ENCODE measurements at places on chromosomes 6 and 20. TPM values are rescaled to one million over a fixed set of nuclear protein-coding genes. Genes with fewer than 3 reads are reported as not detected.

DNA sequence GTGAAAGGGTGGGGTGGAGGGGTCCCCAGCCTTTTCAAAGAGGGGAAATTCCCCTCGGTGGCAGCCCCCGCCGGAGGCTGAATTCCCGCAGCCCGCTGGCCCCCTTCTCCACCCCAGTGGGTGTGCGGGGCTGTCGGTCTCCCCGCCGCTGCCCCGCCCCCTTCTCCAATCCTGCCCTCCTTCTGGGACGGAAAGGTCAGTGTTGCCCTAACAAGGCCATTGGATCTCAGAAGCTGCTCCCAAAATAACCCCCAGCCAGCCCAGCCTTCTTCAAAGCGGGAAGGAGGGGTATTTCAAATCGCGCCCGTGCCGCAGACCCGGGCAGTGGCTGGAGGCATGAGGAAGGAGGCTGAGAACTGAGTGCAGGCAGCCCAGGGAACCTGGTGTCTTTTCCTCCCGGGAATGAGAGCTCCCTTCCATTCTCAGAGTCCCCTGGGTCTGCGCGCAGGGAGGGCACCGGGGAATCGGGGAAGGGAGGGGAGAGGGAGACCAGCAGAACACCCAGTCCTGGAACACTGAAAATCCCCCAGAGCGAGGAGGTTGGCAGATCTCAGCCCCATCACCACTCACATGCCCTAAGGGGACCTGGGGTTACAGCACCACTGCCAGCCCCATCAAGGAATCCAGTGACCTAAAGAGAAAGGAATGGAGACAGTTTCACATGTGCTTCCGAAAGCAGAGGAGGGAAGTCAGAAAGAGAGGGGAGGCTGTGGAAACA is at the start of gene JPH2:
Gene JPH2 (minus strand): TSS at position 135 of the 718 bp plus-strand sequence. CDS start 483 bp downstream, outside the sequence.
- peak within 1 kb of the TSS; percentile 73 for H3K4me3 ChIP-seq
- peak; percentile 68 for DNase-seq
- no peaks in the 10 kb centered on the region for H3K4me1 ChIP-seq
- no peaks in the 10 kb centered on the region for H3K27me3 ChIP-seq

DNA sequence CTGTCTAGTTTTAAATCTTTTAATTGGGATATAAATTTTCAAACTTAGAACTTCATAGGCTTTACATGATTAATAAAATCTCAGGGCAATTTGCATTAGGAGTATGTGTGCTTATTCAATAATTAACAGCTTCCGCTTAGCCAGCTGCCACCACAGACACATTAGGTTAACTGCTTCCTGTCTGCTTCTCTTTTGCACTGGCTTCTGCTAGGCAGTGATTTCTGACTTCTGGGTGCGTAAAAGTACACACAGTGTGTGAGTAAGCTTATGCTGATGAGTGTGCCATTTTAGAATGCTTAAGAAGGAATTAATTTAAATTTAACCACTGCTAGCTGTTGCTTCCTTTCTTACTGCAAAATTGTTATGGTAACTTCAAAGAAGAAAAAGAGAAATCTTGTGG is 73.9 kb downstream of the F13A1 start:
- H3K36me3 ChIP-seq = no peaks in the 10 kb centered on the region
- no peak overlapping the region for H3K27ac ChIP-seq
- no peak overlapping the region for H3K4me3 ChIP-seq
- H3K4me1 ChIP-seq = no peaks in the 10 kb centered on the region
- no peak for DNase-seq

DNA sequence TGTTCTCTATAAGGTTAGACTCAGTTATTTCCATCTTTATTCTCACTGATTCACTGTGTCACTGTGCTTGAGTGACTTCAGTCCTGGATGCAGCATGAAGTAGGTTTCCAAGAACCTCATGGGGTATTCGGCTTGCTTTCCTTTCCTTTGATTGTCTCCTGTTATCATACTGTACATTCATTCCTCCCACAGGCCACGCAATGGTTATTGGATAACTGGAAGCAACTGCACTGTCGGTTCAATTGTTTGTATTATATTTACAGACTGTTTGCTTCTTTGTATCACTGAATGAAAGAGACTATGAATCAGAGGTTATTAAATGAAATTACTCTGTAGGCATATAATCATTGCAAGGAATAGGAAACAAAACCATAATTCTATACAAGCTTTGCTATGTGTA is 129.4 kb downstream of the MAP7 start:
- H3K27me3 ChIP-seq = no peaks in the 10 kb centered on the region
- H3K36me3 ChIP-seq = peaks cover 11% of the 10 kb centered on the region
- H3K4me1 ChIP-seq = no peaks in the 10 kb centered on the region

The GABRR1 gene
- 0.26 TPM for total RNA-seq

The CALHM4 gene
- total RNA-seq = not detected

DNA sequence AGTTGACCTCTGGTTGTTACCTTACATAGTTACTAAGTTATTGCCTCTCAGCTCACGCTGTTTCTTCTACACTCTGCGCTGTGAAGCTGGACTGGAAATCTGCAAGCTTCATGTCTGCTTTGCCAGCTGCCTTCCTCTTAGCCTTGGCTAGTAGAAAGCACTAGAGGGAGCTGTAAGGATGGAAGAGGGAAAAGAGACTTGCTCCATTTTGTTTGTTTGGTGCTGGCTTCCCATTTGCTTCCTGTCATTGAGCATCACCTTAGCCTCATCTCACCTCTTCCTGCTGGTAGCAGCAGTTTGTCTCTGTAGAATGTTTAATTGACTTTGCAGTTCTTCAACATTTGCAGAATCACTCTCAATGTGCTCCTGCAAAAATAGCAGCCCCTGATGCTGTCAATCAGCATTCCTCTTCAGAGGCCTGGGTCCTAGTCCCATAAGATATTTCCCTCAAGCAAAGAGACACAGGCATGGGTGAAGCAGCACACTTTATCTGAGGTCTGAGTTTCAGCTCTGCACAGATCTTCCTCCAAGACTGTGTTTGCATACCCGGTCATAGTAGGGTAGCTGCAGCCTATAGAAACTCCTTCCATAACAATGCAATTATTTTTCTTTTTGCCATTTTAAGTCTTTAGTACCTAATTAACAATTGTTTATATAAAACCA is 302.2 kb upstream of the EPHA7 start:
- no peaks in the 10 kb centered on the region for H3K4me1 ChIP-seq
- peak; percentile 61 for DNase-seq
- H3K36me3 ChIP-seq = no peaks in the 10 kb centered on the region
- H3K27me3 ChIP-seq = no peaks in the 10 kb centered on the region
- H3K27ac ChIP-seq = no peak overlapping the region

The ARFGEF3 gene
- 12.5 TPM for total RNA-seq

- peak; percentile 68 for DNase-seq
- H3K4me3 ChIP-seq = peak overlapping the region; percentile 85
- peaks cover 7% of the 10 kb centered on the region for H3K36me3 ChIP-seq
- no peak overlapping the region for H3K27ac ChIP-seq
Observed at GRCh38 chr6:31400467-31401289, 2.7 kb upstream of the MICA start.

The HDGFL1 gene
- total RNA-seq = not detected

- no peak overlapping the region for H3K27ac ChIP-seq
- no peak for DNase-seq
- H3K4me1 ChIP-seq = peaks cover 4% of the 10 kb centered on the region
- H3K27me3 ChIP-seq = no peaks in the 10 kb centered on the region
Observed at GRCh38 chr6:157054531-157054979, 268.8 kb downstream of the TMEM242 start.

The EEF1E1 gene
- total RNA-seq = 76.0 TPM

- no peaks in the 10 kb centered on the region for H3K27me3 ChIP-seq
- H3K27ac ChIP-seq = no peak overlapping the region
- H3K36me3 ChIP-seq = no peaks in the 10 kb centered on the region
- no peak for DNase-seq
- peaks cover 4% of the 10 kb centered on the region for H3K4me1 ChIP-seq
Observed at GRCh38 chr20:17343656-17344452, 117.0 kb downstream of the PCSK2 start.

DNA sequence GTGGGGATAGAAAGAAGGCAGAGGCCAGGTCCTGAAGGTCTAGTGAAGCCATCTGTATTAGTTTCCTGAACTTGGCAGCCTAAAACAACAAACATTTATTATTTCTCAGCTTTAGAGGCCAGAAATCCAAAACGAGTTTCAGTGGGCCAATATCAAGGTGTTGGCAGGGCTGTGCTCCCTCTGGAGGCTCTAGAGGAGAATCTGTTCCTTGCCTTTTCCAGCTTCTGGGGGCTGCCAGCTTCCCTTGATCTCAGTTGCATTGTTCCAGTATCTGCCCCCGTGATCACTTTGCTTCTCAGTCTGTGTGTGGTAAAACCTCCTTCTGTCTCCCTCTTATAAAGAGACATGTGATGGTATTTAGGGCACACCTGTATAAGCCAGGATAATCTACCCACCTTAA is 82.4 kb downstream of the MAFB start:
- no peak for DNase-seq
- no peaks in the 10 kb centered on the region for H3K36me3 ChIP-seq
- no peaks in the 10 kb centered on the region for H3K4me1 ChIP-seq
- H3K4me3 ChIP-seq = no peak overlapping the region
- no peaks in the 10 kb centered on the region for H3K27me3 ChIP-seq
- no peak overlapping the region for H3K27ac ChIP-seq

- no peak overlapping the region for H3K4me3 ChIP-seq
- H3K27me3 ChIP-seq = no peaks in the 10 kb centered on the region
- no peak for DNase-seq
- H3K27ac ChIP-seq = no peak overlapping the region
- H3K4me1 ChIP-seq = no peaks in the 10 kb centered on the region
- H3K36me3 ChIP-seq = no peaks in the 10 kb centered on the region
Observed at GRCh38 chr6:12478921-12479320, 188.8 kb downstream of the EDN1 start.

- no peak for DNase-seq
- no peak overlapping the region for H3K4me3 ChIP-seq
- no peaks in the 10 kb centered on the region for H3K36me3 ChIP-seq
- no peak overlapping the region for H3K27ac ChIP-seq
- no peaks in the 10 kb centered on the region for H3K4me1 ChIP-seq
Observed at GRCh38 chr20:51335329-51335841, 207.1 kb downstream of the NFATC2 start.

The FAM209B gene
- total RNA-seq = 0.92 TPM

DNA sequence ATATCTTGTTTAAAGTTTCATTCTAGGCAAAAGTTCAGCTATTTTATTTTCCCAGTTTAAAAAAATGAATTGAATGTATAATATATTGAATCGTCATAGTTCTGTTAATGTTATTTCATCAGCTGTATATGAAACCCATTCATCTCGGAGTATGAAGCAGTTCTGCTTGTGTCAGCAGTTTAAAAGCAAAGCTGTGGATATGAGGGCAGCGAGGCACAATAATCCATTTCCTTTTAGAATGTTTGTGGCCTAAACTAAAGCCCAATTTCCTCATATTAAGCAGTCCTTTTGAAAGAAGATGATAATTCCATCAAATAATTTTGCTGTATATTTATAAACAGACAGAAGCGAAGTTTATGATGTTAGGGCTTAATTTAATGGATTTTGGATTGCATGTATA is 300.1 kb downstream of the SAMD5 start:
- no peak overlapping the region for H3K4me3 ChIP-seq
- H3K4me1 ChIP-seq = no peaks in the 10 kb centered on the region
- DNase-seq = no peak
- no peaks in the 10 kb centered on the region for H3K27me3 ChIP-seq

DNA sequence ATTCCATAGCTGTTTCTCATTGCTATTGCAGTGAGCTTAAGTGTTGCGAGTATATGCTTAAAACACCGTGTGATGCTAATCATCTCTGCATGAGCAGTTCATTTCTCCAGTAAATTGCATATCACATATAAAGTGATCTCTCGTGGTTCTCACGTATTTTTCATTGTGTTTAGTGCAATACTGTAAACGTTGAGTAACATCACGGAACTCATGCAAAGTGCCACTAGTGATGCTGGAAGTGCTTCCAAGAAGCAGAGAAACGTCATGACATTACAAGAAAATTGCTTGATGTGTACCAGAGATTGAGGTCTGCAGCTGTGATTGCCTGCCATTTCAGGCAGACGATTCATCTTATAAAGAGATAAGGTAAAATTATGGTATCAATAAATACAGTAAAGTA is 830.4 kb downstream of the GRIK2 start:
- DNase-seq = no peak
- H3K4me1 ChIP-seq = no peaks in the 10 kb centered on the region
- H3K27me3 ChIP-seq = no peaks in the 10 kb centered on the region
- no peak overlapping the region for H3K4me3 ChIP-seq
- no peaks in the 10 kb centered on the region for H3K36me3 ChIP-seq

GRCh38 chr20:836190-836589 is 2.7 kb downstream of the FAM110A start:
- H3K36me3 ChIP-seq = no peaks in the 10 kb centered on the region
- DNase-seq = no peak
- H3K27ac ChIP-seq = no peak overlapping the region
- no peak overlapping the region for H3K4me3 ChIP-seq

DNA sequence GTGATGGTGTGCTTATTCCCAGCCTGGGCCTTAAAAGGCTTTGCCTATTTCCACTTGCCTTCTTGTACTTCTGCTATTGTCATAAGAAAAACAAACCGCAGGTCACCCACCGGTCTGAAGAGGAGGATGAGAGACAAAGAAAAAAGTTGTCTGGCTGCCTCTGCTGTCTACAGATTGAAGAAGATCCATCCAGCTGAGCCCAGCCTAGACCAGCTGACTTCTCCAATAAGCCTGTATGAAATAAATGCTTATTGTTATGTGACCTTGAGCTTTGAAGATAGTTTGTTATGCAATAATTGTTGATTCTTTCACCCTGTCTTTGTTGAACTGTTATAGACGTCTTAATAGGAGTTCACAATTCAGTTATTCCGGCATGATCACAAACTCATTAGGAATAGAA is 223.8 kb upstream of the PRSS16 start:
- no peak for DNase-seq
- no peak overlapping the region for H3K4me3 ChIP-seq
- no peaks in the 10 kb centered on the region for H3K4me1 ChIP-seq

DNA sequence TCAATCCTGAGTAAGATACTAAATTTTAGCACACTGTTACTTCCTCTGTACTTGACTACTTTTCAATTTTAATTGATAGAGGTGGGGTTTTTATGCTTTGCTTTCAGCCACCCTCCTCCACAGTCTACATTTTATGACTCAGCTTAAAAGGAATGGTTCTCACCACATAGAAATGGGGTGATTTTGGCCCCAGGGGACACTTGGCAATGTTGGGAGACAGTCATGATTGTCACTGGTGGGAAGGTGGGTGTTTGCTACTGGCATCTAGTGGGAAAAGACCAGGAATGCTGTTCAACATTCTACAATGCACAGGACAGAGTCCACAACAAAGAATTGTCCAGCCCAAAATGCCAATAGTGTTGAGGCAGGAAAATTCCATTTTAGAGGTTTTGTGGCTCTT is 71.3 kb downstream of the PCSK2 start:
- H3K4me3 ChIP-seq = no peak overlapping the region
- no peak for DNase-seq
- H3K4me1 ChIP-seq = no peaks in the 10 kb centered on the region
- H3K27ac ChIP-seq = no peak overlapping the region
- peaks cover 7% of the 10 kb centered on the region for H3K36me3 ChIP-seq
- H3K27me3 ChIP-seq = no peaks in the 10 kb centered on the region

DNA sequence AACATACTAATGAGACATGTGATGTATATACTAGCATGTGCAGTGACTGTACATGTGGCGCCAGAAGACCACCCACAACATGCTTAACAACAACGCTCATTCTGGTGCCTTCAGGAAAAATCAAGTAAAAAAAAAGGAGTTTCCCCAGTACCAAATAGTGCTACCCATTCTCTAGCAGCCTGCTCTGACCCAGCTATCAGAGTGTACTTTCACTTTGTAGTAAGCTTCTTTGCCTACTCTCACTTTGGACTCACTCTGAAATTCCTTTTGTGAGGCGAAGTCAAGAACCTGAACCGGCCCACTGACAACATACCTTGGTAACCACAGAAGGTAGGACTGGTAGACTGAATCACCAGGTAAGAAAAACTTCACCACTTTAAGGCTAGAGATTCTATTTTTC is 1100.0 kb downstream of the GRIK2 start:
- no peak overlapping the region for H3K27ac ChIP-seq
- no peaks in the 10 kb centered on the region for H3K27me3 ChIP-seq
- no peaks in the 10 kb centered on the region for H3K4me1 ChIP-seq
- H3K36me3 ChIP-seq = no peaks in the 10 kb centered on the region
- no peak overlapping the region for H3K4me3 ChIP-seq
- DNase-seq = no peak
